Substantia nigra (tissue), 51 donors: ENCODE measurements at places on chromosomes 1 and 21.
A peak's percentile ranks its signal among the peaks of the same experiment; 100 is the strongest.

- no peak for DNase-seq
These were observed 26.9 kb downstream of the UCK2 start for GRCh38 chr1:165854101-165854845.

DNA sequence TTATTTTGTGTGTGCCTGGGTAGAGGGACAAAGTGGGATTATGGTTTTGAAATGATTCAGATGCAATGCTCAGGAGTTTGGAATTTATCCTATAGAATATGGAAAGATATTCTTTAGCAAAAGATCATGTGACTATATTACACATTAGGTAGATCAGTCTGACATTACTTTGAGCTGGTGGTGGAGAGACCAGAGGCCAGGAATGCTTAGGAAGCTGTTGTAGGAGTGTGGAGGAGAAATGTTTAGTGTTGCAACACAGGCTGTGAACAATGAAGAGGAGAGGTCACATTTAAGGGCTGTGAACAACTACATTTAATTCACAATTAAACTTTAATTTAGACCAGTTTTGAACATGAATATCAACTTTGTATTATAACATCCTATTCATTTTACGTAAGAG is 45.3 kb upstream of the PODN start:
- DNase-seq, result no peak

DNA sequence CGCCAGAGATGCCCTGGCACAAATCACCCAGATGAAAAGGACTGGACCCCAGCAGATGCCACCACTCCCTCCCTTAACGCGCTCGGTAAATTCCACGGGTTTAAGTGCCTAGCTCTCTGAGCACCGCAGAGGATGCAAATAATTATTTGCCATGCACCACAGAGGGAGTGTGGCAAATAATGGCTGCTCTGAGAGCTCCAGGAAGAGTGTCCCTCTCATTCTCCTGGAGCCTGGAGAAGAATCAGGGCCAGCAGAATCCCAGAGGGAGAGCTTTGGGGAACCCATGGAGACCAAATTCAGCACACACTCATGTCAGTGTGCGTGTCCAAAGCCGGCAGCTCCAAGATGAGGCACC is 667 bp downstream of the HHIPL2 start:
- DNase-seq, result no peak

DNA sequence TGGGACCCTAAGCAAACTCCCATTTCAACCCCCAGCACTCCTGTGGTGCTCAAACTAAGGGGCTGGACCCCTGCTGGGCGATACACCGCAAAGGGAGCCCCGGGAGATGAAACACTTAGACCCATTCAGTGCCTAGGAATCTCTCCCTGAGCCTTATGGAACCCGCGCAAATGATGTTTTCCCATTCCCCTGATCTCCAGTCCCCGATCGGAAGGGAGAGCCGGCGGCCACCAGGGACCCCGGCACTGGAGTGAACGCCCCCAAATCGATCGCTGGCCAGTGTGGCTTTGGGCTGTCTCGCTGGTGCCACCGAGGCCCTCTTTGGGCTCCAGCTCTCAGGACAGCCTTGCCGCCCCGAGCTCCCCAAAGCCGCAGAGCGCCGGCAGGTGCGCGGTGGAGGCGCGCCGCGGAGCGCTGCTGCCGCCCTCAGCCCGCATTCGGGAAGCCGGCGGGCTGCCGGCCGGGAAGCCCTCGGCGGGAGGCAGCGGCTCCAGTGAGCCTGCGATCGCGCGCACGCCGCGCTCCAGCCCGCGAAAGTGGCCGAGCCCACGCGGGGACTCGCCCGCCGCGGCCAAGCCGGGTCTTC is 1.1 kb downstream of the PLXNA2 start:
- no peak for DNase-seq

GRCh38 chr1:902802-903201 is 20.9 kb upstream of the SAMD11 start:
- DNase-seq, result no peak

DNA sequence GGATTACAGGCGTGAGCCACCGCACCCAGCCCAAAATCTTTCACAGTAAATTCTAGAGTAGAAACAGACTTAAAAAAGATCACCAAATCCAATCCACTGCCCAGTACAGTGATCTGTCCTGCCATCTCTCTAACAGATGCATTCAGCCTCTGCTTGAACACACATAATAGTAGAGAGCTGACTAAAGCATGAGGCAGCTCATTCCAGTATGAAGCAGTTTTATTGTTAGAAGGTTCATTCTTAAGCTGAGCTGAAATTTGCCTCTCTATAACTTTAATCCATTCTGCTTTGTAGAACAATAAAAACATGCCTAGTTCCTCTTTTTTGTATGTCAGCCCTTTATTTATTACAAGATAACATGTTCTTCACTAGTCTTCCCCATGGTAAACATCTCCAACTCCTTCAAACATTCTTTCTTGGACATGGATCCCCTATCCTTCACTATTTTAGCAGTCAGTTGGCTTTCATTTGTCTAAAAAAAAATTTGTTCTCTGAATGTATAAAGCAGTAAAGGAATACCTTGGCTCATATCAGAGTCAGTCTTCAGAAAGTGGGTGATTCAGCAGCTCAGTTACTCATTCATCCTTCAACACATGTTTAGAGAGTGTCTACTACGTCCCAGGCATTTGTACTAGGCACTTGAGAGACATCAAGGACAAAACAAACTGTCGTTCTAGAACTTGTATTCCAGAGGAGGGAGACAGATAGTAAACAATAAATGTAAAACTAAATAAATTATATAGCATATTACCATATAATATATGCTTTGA is 10.7 kb upstream of the PTBP2 start:
- no peak for DNase-seq

DNA sequence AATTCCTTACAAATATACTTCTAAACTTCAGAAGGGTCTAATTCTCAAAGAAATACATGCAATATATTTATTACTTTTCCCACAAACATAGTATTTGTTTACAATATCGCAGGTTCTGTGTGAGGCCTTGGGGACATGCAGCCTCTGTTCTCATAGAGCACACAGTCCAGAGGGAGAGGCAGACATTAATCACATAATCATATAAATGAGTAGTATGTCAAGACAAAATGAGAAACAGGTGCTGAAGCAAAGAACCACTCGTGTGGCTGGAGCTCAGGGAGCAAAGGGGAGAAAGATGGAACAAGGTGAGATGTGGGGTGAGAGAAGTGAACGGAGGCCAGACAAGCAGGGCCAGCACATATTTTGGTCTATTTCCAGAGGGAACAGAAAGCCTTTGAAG is 26.4 kb upstream of the MAGI3 start:
- DNase-seq, result no peak

DNA sequence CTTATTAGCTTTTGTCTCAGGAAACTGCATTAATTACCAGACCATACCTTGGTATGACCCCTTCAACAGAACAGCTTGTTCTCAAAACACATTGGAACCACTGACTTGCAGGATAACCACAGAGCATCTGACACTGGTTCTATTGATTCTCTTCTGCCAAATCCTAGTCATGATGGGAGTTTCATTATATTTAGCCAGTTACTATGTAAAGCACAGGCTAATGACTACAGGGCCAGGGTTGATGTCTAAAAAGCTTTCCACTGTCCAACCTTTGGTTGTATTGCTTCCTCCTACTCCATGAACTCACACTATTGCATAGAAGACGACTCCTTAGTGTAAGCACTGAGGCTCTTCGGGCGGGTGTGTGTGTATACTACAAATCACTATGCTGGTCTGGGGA is 3.8 kb downstream of the STMN1 start:
- DNase-seq, result no peak

DNA sequence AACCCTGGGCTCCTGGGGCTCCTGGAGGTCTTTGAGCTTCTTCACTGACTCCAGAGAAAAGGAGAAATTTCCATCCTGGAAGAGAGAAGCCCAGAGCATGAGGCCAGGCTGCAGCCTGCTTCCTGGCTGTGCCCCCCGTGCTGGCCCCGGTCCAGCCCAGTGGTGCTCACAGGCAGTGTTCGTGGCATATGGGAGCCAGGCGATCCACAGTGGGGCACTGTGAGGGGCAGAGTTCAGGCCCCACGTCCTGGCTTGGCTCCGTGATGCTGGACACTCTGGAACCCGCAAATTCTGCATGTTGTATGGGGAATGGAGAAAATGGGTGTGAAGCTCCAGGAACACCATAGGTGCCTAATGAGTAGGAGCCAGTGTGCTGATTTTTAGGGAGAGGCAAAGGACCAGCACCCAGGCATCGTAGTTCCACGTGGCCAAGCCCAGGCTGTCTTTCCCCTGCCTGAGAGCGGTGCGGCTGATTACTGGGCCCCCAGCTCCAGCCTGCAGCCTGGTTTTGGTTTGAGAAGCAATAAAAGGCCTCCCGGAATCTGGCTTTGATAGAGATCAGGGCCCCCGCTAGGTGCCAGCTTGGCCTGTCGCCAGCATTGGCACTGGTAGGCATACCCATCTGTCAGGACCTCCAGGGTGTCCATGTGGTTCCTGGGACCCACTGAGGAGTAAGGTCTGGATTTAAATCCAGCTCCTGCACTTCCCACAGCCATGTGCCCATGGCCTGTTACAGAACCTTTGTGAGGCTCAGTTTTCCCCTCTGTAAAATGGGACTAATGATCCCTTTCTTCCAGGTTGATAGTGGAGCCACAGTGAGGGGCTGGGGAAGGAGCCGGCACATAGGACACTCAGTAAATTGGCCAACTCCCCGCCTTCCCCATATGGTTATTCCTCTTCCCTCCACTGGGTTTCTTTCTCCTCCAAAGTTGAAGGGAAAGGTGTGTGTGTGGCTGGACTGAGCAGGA is 725 bp downstream of the GUCA2A start:
- DNase-seq, result no peak

GRCh38 chr1:246725191-246725590 is 982 bp downstream of the SCCPDH start:
- no peak for DNase-seq

DNA sequence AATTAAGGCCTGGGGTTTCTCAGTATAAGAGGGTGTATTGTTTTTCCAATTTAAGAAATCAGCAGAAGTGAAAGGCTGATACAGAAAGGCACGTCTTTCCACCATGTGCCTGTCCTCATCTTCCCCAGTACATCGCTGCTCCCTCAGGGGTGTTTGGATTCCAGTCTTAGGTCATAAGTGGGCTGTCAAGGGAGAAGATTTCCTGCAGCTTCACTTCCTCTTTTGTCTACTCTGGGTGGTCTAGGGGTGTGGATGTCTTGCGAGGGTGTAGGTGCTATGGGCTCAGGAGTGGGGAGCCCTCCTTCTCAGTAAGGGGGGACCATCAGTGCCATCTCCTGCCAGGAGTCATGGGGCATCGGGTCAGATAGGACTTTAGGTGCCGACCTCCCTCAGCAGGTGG is 999.8 kb upstream of the NCAM2 start:
- DNase-seq, result no peak

GRCh38 chr1:160064164-160064563 is 5.8 kb downstream of the KCNJ10 start:
- DNase-seq, result no peak

GRCh38 chr1:69103705-69104385 is 463.9 kb upstream of the LRRC7 start:
- no peak for DNase-seq

DNA sequence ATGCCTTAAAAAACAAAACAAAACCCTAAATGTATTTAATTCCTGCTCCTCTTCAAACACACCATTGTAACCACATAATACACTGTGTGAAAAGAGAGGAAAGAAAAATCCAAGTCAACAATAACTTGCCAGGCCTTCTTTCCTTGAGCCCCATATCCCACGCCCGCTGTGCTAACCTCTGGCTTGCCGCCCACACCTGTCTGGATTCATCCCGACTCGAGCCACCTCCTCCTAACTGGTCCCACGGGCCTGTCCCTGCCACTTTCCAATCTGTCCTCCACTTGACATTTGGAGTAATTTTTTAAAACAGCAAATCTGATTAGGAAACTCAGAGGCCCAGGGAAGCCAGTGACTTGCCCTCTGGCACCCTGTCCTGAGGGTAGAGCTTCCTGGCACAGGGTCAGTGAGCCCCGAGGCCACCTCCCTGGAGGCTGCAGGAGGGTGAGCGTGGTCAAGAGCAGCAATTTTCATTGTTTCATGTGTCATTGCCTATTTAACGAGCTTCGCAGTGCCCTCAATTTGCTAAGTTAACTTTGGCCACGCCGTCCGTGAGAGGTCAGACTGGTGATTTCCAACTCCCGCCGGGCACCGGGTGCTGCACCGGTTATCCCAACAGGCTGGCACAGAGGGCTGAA is 54.1 kb downstream of the B3GALT5 start:
- no peak for DNase-seq

DNA sequence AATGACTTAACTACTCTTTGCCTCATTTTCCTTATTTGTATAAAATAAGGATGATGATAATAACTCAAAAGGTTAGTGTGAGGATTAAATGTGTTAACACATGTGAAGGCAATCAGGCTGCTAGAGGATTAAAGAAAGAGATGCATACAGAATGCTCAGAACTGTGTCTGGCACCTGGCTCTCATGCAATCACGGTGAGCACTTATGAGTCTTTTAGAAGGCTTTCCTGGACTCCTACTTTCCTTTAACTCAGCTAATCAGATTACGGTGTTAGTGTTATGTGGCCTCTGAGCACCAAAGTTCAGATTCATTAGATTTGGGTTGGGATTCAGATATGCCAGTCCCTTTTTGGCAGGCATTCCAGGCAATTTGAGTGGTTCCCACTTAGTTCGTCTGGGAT is 311.6 kb upstream of the USP24 start:
- DNase-seq, result no peak

DNA sequence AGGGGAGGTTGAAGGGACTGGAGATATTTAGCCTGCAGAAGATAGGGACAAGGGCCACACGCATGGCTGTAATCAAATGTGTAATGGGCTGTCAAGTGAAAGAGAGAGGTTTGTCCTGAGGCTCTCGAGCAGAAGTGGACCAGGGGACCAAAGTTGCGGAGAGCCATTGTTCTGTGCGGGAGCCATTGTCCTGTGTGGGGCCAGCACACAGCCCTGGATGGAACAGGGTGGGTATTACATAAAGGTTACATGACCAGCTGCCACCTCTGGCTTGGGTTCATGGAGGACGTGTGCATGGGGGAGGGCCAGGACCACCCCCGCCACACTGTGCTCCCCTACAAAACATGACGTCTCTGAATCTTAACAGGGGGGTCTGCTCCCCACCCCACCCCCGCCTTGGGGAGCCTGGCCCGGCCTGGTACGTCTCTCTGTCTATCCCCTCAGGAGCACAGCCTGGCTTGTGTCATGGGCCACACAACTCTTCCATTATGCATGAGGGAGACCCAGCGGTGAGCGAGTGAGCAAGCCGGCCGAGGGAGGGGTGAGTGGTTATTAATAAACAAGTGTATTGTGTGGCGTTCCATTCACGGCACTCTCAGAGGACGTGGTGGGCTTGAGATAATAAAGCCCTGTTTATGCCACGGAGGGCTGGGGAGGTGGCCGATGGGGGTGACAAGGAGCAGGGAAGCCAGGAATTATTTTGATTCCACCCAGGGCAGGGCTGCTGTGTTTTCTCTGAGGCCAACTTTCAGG is at the start of gene NFASC:
Gene NFASC, plus strand, starts transcription at position 703 of the 753 bp plus-strand sequence. CDS start 73,454 bp downstream, outside the sequence.
- DNase-seq, result peak; percentile 86

DNA sequence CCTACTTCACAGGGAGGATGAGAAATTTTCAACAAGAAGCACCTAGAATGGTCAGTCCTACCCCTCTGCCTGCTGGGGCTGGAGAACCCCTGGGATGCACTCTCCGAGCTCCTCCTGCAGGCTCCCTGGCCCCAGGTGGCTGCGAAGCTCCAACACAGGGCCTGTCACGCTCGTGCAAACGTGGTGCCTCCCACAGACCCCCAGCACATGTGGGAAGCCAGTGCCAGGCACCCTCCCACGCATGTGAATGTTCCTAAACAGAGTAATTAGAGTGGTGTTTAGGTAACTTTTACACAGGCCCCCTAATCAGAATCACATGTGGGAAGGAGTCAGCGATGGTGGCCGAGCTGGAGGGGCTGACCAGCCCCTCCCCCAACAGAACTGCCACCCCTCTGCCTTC is 28.4 kb downstream of the GLIS1 start:
- DNase-seq, result no peak
